ENCODE measurements at places on chromosomes 1 and 21. TPM values are rescaled to one million over a fixed set of nuclear protein-coding genes. Genes with fewer than 3 reads are reported as not detected.

- no peak for DNase-seq
These were observed 681.5 kb downstream of the MATN1 start for GRCh38 chr1:30041741-30042437.

The GBP1 gene
- 16.5 TPM for total RNA-seq

The SPATA21 gene
- total RNA-seq, result not detected

The SLC16A4 gene
- total RNA-seq, result not detected

- DNase-seq, result no peak
These were observed 18.2 kb upstream of the RC3H1 start for GRCh38 chr1:174040387-174040786.

DNA sequence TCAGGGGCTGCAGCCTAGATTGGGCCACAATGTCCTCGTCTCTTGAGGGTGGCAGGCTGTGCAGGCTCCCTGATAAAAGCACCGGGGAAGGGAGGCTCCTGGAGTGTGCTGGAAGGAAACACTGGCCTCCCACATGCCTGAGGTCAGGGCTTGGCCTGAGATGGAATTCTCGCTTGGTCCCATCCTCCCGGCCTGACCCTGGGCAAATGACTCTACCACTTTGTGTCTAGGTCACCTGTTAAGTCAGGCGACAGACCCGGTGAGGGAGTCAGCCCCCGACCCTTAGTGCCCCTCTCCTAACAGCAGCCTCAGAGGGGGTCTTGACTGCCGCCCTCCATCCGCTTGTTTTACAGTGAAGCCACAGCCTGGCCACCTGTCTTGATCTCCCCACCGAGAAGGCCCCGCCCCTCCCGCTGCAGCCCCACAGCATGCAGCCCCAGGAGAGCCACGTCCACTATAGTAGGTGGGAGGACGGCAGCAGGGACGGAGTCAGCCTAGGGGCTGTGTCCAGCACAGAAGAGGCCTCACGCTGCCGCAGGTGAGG, 2.5 kb downstream of the SMIM1 start:
- DNase-seq, result no peak

The LINGO4 gene
- total RNA-seq, result 0.06 TPM

DNA sequence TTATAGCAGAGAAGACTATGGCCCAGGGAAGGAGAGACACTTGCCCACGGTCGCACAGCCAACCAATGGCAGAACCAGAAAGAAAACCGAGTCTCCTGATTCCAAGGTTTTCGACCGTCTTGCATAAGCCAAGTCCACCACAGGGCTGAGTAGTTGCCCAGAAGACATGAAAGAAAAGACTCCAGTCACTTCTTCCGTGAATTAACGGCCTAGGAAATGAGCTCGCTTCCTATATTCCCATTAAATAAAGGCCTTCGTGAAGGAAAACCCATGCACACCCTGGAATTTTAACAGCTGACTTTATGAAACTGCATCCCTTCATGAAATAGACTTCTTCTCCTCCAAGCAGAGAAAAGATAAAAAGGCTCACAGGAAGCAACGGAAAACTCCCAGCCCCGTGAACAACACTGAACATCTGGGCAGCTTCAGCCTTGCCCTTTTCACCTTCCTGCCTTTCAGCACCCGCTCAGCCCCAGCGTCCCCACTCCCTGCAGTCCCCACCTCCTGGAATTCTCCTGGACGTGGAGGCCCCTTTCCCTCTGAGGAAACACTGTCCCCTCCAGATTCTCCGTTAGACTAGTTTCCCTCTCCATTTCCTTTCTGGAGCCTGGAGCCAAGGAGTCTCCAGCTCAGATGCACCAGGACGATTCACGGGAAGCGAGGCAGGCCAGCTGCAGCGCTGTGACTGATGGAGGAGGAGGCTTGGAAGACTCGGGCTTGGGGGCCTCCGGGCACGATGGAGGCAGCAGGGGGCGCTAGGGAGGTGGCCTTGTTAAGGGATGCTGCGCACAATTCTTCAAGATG, 2.7 kb upstream of the MYOC start:
- DNase-seq, result peak; percentile 57

The KLHDC7A gene
- total RNA-seq, result not detected

Measured in CD4-positive, alpha-beta T cell (primary cell).